ENCODE measurements at places on chromosomes 16 and 17. TPM values are rescaled to one million over a fixed set of nuclear protein-coding genes. Genes with fewer than 3 reads are reported as not detected.

DNA sequence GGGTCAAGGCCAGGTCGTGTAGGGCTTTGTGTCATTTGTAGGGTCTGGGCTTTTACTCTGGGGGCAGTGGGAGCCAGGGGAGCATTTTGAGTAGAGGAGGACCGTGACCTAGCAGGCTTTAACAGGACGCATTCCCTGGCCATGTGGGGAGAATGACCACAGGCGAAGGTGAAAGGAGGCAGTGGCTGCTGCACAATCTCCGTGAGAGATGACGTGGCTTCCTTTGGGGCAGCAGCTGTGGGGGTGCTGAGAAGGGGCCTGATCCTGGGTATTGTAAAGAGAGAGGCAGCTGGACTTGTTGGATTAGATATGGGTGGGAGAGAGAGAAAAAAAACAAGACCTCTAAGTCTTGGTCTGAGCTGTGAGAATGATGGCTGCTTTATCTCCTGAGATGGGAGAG, 46.0 kb downstream of the KATNIP start:
- DNase-seq, result no peak

Gene CACNG3
- total RNA-seq, result not detected

DNA sequence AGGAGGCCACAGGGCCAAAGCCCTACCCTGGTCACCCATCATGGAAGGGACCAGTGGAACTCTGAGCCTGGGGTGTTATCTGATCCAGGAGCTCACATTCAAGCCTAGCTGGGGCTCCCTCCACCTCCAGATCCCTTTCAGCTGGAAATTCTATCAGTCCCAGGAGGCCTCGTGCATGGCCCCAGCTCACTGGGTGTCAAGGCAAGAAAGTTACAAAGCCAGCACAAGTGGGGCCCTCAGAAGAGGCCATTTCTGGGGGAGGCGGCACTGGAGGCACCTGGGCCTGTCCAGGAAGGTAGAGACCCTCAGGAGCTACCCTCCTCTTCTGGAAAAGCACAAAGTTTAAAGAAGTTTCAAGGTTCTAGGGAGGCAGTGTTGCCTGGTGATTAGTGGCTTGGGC, 4.8 kb downstream of the CA7 start:
- DNase-seq, result no peak

GRCh38 chr16:400061-400591, 1.6 kb upstream of the DECR2 start:
- no peak for DNase-seq

- DNase-seq, result no peak
Measured at GRCh38 chr16:13391337-13391736, 489.9 kb downstream of the SHISA9 start.

- no peak for DNase-seq
Measured at GRCh38 chr17:46106966-46107644, 86.1 kb downstream of the KANSL1 start.

DNA sequence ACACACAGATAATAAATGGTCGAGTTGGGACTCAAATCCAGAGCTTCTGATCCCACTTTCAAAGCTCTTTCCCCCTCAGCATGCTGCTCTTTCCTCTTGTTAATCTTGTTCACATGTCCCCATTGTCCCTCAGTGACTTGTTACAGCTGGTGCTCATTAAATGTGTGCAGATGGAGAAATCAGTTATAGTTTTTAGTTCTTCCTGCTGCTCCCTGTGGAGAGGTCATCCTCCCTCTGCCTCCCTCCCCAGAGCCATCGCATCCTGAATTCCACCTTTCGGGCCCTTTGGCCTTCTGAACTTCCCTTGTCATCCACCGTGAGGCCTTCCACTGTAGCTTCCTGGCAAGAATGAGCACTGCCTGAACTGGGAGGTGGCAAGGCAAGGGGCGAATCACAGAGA, 179.6 kb downstream of the WSCD1 start:
- no peak for DNase-seq

Gene ETV4
- total RNA-seq, result 23.5 TPM

Gene GDPD3
- total RNA-seq, result 1.5 TPM

DNA sequence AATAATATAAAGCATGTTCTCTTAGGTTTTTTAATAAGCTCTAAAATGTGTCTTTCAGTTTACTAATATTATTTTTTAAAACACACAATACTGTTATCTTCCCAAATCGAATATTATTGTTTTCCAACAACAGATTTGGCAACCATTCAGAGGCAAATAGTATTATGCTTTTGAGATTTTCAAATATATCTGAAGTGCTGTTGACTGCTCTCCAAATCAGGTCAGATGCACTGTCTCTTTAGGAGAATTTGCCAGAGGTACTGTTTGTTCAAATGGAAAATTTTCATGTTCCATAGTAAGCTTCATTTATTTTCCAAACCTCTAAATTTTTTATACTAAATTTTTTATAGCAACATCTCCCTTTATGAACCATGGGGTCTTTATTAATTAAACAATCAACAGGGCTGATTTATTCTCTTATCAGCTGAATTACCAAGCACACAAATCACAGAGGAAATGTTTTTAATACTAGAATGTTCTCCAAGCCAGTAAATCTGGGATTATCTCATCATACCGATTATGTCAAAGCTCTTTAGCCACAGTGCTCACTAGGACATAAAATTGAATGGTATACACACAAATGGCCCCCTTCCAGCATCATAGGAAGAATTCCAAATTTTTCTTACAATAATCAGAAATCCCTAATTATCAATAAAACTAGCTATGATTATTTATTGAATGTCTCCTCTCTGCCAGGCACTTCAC, 108.8 kb upstream of the HLF start:
- no peak for DNase-seq

Gene PRR11
- 35.7 TPM for total RNA-seq

GRCh38 chr17:57521606-57522005, 223.5 kb downstream of the CCDC182 start:
- no peak for DNase-seq

DNA sequence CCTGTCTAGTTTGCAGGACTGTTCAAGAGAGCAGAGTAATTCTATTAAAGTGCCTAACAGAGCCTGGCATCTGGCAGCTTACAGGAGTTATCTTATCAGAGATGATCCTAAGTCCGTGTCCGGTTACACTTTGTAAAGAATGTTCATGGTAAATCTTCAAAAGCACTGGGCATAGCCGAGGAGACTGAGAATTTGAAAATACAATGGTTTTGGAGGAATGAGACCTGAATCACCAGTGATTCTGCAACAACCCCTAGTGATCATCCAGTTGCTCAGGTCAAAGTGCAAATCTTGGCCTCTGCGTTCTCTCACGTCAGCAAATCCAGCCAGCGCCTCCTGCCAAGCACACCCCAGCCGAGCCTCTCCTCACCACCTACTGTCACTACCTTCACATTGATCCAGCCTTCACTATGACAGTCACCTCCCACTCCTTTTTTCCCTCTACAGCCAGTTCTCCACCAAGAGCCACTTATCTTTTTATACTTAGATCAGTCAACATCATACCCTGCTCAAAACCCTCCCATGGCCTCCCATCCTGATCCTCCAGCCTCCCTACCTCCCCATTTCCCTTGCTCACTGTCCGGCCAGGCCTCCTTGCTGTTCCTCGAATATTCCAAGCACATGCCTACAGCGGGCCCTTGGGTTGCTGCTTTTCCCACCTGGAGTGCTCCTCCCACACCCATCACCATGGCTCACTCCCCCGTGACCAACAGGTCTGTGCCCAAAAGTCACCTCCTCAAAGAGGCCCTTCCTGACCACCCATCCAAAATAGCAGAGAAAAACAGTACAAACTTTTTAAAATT, 57.4 kb upstream of the ERN1 start:
- no peak for DNase-seq

Gene PPP1R27
- 0.29 TPM for total RNA-seq

Gene RMI2
- total RNA-seq, result 6.6 TPM

DNA sequence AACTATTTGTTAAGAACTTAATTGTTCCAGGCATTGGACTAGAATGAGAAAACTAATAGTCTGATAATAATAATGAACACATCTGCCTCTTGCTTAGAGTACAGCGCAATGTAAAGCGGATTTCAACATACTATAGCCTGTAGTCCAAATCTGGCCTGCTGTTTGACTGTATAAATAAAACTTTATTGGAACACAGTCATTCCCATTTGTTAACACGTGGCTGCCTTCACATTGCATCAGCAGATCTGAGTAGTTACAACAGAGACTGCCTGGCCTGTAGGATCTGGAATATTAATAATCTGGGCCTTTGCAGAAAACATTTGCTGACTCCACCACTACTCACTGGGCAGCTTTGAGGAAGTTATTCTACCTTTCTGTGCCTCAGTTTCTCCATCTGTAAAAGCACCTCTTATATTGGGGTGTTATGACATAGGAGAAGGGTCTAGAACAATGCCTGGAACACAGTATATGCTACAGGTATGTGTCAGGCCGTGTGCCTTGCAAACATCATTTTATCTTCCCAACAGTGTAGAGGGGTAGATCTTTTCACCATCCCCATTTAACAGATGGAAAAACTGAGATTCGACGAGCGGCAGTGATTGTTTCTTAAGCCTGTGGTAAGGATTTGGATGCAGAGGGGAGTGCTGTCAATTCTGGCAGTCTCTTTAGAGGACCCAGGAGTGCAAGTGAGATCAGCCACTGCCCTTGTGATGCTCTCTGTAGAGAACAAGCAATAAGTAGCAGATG, 22.2 kb downstream of the PDILT start:
- no peak for DNase-seq

Gene SOST
- not detected for total RNA-seq

DNA sequence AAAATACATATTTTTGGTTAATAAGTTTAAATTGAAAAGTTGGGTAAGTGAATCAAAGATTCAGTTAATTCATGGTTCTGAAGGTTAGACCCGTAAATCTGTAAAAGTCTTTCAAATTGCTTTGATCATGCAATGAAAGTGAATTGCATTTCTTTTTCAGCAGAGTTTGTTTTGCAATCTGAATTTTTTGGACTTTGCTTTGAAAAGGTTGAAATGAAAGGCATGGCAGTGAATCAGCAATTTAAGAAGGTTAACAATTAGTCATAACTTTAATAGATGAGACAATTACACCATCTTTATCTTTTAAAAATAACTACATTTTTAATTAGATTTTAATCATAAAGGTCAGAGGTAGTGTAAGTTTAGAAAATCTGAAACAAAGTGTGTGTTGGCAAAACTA, 310.9 kb upstream of the KCNJ16 start:
- DNase-seq, result no peak

GRCh38 chr17:38747463-38748148, 530 bp downstream of the PCGF2 start:
- no peak for DNase-seq

Gene ZPBP2
- total RNA-seq, result not detected

Gene HBA2
- total RNA-seq, result not detected

DNA sequence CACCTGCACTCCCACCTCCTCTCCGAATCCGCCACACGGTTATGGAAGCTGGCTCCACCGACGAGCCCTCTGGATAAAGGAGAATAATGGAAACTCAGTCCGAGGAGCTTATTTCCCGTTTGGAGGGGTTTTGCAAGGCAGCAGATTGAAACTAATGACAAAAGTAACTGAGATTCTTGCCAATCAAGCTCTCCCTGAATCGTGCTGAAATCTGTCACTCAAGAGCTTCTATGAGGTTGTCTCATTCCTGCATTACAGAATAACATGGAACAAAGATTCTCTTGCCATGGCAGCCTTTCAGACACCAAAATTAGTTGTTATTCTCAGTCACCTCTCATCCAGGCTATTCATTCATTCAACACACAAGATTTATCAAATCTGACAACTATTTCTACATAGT, 405.9 kb downstream of the SOX9 start:
- no peak for DNase-seq

Gene ARL5C
- total RNA-seq, result not detected

DNA sequence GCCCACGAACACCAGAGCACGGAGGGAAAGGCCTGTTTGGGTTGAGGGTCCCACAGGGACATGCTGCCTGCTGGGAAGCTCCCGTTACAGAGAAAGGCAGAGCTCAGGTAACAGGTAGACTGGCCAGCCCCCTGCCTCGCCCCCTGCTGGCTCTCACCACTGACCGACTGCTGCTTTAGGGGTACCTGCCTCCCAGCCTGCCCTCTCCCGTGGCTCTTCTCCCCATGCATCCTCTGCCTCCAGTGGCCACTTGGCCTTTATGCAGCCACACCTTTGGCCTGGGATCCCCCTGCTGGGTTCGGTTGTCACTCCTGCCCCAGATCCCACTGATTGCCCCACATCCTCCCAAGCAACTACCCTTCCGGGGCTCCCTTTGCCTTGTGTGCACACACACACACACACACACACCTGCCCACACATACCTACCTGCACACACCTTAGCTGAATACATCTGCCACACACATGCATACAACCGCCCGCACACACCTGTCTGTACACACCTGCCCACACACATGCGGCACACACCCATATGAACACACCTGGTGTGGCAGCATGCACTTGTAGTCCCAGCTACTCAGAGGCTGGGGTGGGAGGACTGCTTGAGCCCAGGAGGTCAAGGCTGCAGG, 7.1 kb downstream of the MCRIP1 start:
- DNase-seq, result no peak

GRCh38 chr17:41657936-41658335, 30.7 kb upstream of the EIF1 start:
- no peak for DNase-seq

DNA sequence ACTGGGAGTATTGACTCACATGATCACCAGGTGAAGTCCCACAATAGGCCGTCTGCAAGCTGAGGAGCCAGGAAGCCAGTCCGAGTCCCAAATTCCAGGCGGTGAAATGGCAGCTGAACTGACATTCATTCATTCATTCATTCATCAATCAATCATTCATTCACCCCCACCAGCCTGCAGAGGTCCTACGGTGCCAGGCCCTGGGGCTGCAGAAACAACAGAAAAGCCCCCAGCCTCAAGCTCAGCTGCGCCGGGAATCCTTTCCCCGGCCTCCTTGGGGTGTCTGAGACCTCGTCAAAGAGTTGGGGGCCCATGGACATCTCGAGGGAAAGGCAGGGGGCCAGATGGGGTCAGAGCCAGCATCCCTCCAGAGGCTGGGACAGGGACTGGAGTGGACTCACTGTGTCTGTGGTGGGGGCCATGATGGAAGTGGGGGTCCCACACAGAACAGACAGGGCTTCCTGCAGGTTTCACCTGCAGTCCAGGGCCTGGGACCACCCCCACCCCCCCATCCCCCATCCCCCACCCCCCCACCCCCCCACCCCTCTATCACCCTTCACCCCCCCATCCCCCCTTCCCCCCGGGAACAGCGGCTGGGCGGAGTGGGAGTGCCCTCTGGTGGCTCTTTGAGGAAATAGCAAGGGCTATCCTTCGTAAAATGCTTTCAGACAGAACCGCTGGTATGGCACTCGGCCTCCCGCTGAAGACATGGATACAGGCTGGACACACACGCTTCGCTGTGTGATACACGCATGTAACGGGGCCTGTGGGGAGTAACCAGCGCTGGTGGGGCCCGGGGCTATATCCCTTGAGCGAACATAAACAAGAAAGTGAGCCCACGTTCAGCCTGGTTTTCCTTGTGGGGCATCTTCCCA, 8.5 kb upstream of the ZC3H18 start:
- DNase-seq, result peak; percentile 46

GRCh38 chr17:31499771-31500554, 108.5 kb downstream of the RAB11FIP4 start:
- peak; percentile 38 for DNase-seq

Gene TMEM95
- total RNA-seq, result not detected
